ENCODE measurements at places on chromosomes 7 and 10.
A peak's percentile ranks its signal among the peaks of the same experiment; 100 is the strongest.

- no peak for DNase-seq
Measured at GRCh38 chr7:56019501-56019900, 31.7 kb downstream of the PSPH start.

GRCh38 chr7:134667899-134668298, 21.2 kb downstream of the BPGM start:
- DNase-seq = no peak

DNA sequence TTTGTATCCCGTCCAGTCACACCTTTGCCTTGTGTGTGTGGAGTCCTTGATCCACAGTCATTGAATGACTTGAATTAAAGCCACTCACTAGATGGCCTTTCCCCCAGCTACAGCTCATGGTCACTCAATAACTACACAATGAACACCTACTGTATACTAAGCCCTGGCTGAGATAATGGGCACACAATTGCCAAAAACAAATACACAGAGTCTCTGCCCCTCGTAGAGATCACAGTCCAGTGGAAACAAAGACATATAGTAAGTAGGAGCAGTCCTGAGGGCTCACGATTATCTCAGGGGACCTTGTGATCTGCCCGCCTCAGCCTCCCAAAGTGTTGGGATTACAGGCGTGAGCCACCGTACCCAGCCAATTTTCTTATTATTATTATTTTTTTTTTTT, 22.1 kb upstream of the DDIT4 start:
- no peak for DNase-seq

- DNase-seq = no peak
Measured at GRCh38 chr10:18020523-18020922, 68.8 kb downstream of the SLC39A12 start.

GRCh38 chr10:90889636-90890035, 17.9 kb downstream of the RPP30 start:
- no peak for DNase-seq

DNA sequence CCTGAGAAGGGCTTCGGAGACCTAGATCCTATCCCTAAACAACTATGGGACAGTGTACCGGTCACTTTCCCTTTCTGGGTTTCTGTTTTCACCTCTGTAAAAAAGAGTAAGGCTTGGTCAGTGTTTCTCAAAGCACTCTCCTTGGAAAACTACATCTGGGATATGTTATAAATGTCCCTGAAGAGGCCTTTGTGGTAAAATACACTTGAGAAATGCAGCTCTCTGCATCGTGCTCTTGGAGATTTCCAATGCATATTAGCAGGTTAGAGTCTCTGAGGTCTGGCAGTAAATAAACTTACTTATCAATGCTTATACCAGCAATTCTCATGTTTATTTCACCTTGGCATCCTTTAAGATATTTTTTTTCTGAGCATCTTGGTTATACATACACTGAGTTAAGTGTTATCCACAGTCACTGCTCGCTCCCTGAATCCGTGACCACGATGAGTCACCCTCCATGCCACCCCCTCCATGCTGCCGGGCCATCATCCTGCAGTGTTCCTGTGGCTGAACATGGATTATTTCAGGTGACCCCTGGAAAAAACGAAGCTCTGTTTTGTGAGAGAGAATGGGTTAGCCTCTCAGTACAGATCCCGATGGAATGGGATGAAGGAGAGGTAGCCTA, 3.3 kb upstream of the TBXAS1 start:
- DNase-seq = no peak

- peak; percentile 23 for DNase-seq
Measured at GRCh38 chr7:129376076-129376777, 58.0 kb upstream of the STRIP2 start.

DNA sequence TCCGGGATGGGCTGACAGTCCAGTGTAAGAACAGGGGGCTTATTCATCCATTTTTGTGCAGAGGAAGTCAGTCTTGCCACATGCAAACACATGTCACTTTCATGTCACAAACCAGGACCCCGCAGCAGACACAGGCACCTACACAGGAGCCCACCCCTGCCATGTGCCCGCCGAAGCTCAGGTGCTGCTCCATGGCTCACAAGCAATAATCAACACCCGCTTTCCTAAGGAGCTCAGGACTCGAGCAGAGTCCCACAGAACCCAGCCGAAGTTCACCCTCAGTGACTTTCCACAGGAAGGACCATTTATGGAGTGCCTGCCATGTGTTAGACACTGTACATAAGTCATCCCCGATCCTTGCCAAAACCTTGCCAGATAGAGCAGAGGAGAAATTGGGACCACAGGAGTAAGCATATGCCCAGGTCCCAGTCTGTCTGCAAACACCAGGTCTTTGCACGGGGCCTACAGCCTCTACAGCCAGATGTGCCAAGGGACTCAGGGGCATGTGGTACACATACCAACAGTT, 99.4 kb downstream of the EBF3 start:
- no peak for DNase-seq

DNA sequence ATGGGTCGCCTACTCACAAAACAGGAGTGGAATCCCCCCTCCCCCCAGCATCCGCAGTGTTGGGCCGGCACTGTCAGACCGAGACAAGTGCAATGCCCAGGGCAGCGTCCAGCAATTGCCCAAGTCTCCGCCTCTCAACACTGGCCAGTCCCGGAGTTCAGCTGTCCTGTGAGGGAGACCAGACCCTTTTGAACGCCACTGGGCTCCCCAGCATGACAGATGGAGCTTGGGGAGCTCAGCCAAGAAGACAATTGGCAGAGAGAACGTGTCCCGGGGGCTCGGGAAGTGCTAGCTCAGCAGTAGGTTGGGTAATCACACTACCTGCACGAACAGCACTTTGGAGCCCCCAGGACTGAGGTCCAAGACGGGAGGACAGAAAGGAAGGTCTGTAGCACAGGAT, 4.7 kb downstream of the COPS6 start:
- DNase-seq = no peak

DNA sequence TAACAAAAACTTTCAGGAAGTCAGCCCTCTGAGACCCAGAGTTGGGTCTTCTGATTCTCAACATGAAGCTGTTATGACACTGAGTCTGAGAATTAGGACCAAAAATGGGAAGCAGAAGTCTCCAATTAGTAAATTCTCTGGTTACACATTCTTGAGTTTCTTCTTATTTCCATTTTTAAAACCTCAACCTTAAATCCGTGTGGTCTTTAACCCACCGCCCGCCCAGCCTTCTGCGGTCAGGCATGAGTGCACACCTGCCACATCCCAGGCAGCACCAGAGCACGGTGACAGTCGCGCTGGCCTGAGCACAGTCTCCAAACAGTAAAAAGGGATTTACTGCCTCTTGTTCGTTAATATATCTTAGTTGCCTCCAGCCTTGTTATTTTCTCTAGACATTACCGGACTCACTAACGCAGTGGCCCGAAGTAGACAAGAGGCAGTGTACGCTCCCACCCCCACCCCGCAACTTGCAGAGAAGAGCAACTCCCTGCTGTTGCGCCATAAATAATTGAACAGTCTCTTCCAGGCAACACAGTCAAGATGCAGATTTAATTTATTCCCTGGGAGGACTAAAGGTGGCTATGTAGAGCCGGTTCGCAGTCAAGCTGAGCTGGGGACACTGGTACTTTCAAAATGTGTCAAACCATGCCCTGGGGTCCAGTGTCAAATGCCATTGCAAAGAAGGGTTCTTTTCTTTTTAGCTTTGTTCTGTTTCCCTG, 147.0 kb upstream of the CELF2 start:
- no peak for DNase-seq

- DNase-seq = no peak
Measured at GRCh38 chr10:126895214-126895781, 9.9 kb upstream of the DOCK1 start.

GRCh38 chr7:153091477-153091876, 331.9 kb downstream of the ACTR3B start:
- no peak for DNase-seq

GRCh38 chr10:27531336-27531847, 27.3 kb downstream of the RAB18 start:
- DNase-seq = no peak

GRCh38 chr7:44262031-44262430, 61.3 kb downstream of the YKT6 start:
- no peak for DNase-seq

DNA sequence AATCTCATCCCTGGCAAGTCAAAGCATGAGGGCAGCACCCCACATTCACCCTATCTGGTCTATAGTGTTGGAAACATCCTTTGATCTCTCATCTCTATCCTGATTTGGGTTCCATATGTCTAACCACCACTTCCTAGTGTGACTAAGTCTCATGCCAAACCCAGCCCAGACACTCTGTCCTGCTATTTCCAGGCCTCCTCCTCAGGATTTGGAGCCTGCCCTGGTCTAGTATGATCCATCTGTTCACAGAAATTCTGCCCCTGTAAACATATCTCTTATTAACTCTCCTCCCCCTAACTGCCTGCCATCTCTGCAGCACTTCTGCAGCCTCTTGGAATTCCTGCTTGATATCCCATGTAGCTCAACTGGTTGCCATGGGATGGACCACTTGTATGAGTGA, 320.9 kb upstream of the IMMP2L start:
- no peak for DNase-seq

- no peak for DNase-seq
Measured at GRCh38 chr10:53952698-53953630, 848.1 kb downstream of the PCDH15 start.

- no peak for DNase-seq
Measured at GRCh38 chr7:118745927-118746326, 521.4 kb downstream of the ANKRD7 start.

- DNase-seq = no peak
Measured at GRCh38 chr10:70096705-70097420, 35.8 kb downstream of the AIFM2 start.

DNA sequence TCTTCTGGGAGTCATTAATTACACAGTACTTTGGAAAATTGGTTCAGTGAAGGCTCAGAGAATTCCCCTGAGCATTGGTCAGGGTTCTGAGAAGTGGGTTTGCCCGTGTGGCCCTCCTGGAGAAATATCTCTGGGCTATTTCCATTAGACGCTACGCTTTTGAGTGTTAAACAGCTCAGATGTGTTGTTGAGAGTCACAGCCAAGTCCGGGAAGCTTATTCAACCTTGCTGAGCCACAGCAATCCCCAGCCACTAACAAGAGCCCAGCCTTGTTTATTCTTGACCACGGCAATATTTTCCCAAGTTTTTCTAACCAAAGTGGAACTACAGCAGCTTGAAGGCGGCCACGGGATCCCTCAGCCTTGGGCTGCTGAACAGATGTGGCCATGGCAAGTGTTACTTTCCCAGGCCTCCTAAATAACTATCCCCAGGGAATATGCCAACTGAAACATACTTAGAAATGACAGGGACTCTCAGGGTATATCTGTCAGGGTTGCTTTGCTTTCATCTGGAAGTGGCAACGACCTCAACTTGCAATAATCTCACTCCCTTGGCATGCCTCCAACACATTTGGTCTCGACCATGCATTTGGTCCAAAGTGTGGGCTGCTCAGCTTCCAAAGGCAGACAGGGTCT, 214.7 kb downstream of the EMX2 start:
- no peak for DNase-seq

DNA sequence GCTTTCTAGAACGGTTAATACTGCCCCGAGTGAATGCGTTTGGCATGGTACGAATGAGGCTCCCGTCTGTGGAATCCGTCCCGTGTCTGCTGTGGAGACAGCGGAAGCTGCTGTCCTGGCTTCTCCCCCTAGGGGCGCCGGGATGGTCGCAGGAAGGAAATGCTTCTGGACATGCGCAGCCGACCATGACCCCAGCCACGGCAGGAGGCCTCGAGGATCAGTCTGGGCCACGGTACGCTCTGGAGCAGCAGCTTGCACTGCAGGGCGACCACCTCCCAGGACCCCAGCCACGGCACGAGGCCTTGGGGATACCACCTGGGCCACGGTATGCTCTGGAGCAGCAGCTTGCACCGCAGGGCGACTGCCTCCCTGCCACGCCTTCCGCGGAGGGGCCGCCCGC, 107.9 kb downstream of the CYTH3 start:
- no peak for DNase-seq

DNA sequence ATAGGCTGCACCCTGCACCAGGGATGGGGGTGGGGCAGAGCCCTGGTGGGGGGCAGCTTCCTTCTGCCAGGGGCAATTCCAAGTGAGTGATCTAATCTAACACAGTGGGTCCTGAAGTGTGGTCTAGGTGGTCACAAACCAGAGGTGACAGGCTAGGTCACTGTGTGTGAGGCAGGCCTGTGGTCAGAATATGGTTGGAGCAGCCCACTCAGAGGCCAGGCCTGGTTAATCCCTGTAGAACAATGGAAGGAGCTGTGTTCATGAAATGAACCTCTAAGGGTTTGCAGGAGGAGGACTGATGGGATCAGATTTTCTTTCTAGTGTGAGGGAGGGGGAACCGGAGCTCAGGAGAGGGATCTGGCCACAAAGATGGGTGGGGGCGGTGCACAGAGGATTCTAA, 10.0 kb upstream of the TSPAN14 start:
- DNase-seq = no peak

- DNase-seq = no peak
Measured at GRCh38 chr10:15484128-15484527, 113.0 kb upstream of the FAM171A1 start.

DNA sequence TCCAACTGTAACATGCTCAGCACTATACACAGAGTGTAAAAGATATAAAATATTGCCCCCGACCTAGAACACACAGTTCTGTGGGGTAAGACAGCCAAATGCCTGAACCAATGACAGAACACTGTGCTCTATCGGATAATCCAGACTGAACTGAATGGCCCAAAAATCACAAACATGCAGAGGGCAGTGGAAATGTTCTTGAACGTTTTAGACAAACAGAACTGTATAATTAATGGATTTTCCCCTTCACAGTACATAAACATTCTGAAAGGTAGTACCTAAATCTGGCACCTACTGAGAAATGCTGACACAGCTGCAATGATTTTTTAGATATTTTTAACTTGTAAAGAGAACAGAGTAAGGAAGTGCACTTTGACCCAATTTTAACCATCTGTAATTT, 33.4 kb downstream of the PARD3 start:
- no peak for DNase-seq

- no peak for DNase-seq
Measured at GRCh38 chr7:101390901-101391301, 28.2 kb downstream of the COL26A1 start.

GRCh38 chr10:8272794-8273425, 218.4 kb downstream of the GATA3 start:
- no peak for DNase-seq

DNA sequence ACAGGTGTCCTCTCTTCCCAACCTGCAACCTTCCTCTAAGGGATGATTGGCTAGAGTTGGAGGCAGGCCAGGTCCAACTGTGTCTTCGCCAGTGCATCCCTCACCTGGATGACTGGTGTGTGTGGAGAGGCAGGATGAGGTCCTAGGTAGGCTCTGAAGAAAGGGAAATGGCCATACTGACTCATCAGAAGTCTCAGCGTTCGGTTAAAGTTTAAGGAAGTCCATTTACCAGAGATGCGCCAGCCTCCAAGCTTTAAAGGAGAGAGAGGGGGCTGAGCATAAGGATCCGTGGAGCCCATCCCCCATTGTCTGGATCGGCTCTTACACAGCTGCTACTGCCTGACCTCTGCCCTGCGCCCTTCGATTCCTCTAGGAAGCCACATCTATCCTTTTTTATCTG, 4.4 kb downstream of the KEL start:
- no peak for DNase-seq

GRCh38 chr10:108362961-108363360, 1198.5 kb upstream of the SORCS1 start:
- no peak for DNase-seq

GRCh38 chr7:128914566-128915151, 4.2 kb upstream of the KCP start:
- no peak for DNase-seq
